ENCODE measurements at places on chromosomes 5 and 9.

GRCh38 chr5:15501091-15501791 is 1.3 kb downstream of the FBXL7 start:
- no peak for DNase-seq

- no peak for DNase-seq
Measured at GRCh38 chr5:94992325-94992724, 292.6 kb downstream of the MCTP1 start.

DNA sequence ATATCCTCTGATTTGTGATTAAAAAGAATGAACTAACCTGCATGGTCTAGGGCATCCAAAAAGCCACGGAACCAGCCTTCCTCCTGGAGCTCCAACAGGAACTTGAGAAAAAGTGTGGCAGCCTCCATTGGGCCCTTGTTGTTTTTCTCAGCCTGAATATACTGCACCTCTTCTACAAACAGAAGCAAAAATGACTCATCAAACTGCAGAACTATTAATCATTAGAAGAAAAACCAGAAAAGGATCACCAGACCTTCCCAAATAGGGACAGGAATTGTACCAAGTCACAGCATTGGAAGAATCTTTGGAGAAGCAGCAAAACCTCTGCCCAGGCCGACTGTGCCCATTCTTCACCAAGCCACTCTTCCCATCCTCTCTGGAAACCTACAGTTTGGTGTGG is 25.2 kb downstream of the RIGI start:
- DNase-seq: no peak

- no peak for DNase-seq
Measured at GRCh38 chr9:27701587-27701986, 128.3 kb upstream of the C9orf72 start.

- no peak for DNase-seq
Measured at GRCh38 chr5:979100-979817, 29.3 kb upstream of the NKD2 start.

- DNase-seq: no peak
Measured at GRCh38 chr9:20684875-20685696, 1.0 kb downstream of the FOCAD start.

- DNase-seq: no peak
Measured at GRCh38 chr9:79129865-79130480, 441.8 kb upstream of the TLE4 start.

GRCh38 chr9:33510262-33511183 is 13.5 kb upstream of the ANKRD18B start:
- peak; percentile 19 for DNase-seq

GRCh38 chr5:149605998-149606724 is 24.9 kb downstream of the ARHGEF37 start:
- peak; percentile 62 for DNase-seq

GRCh38 chr9:113317777-113318176 is 14.6 kb upstream of the RNF183 start:
- DNase-seq: no peak

DNA sequence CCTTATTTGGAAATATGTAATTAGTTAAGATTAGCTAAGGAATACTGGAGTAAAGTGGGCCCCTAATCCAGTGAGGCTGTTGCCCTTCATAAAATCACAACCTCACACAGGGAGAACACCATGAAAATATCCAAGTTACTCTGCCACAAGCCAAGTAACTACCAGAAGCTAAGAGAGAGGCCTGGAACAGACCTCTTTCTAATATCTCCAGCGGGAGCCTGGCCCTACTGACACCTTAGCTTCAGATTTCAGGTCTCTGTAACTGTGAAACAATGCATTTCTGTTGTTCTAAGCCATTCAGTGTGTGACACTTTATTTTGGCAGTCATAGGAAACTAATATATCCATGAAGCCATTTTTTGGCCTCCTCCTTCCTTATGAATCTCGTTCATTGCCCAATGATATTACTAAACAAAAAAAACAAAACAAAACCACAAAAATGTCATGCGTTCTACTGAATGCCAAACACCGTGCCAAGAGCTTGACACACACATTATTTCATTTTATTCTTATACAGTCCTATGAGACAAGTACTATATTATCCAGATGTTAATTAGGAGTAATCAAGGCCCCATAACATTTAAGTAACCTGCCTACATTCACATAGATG is 699.0 kb downstream of the MAT2B start:
- no peak for DNase-seq

DNA sequence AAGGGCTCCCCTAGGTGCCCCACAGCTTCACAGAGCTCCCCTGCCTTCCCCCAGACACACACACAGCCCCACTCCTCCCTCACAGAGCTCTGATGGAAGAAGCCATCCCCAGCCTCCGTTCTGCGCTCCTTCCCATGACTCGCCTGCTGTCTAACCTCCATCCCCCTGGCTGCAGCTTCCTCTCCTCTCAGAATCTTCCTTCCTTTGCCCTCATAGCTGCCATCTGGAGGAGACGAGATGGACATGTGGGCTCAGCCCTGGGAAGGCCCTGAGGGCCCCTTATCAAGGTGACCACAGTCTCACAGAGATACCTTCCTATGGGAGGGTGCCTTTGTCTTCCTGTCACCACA is 94.3 kb downstream of the PCDH1 start:
- no peak for DNase-seq

GRCh38 chr5:170225326-170226128 is 7.3 kb upstream of the C5orf58 start:
- peak; percentile 57 for DNase-seq

DNA sequence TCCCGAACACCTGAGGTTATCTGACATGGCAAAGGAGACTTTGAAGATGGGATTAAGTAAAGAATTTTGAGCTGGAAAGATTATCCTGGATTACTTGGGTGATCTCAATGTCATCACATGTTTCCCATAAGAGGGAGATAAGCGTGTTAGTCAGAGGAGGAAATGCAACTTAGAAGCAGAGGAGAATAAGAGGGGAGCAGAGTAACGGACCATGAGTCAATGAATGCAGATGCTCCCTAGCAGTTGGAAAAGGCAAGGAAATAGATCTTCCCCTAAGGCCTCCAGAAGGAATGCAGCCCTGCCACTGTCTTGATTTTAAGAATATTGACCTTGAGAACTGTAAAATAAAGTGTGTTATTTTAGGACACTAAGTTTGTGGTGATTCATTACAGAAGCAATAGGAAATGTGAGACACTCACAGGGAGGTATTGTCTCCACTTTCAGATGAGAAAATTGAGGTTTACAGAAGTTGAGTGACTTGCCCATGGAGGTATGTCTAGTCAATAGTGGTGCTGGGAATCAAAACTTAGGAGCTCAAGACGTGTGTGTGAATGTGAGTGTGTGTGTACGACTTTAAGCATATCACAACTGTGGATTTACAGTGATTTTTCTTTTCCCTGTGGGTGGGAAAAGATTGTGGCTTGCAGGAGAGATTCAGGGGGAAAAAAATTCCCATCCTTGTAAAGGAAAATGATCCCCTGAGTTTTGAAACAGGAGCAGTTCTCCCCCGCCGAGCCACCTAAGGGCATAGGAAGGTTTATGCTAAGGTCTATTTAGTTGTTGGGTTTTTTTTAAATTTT is 125.3 kb downstream of the TRIM32 start:
- DNase-seq: no peak

GRCh38 chr9:95073042-95073607 is 244.4 kb downstream of the FANCC start:
- no peak for DNase-seq

- DNase-seq: no peak
Measured at GRCh38 chr5:96546120-96546519, 113.1 kb upstream of the PCSK1 start.

DNA sequence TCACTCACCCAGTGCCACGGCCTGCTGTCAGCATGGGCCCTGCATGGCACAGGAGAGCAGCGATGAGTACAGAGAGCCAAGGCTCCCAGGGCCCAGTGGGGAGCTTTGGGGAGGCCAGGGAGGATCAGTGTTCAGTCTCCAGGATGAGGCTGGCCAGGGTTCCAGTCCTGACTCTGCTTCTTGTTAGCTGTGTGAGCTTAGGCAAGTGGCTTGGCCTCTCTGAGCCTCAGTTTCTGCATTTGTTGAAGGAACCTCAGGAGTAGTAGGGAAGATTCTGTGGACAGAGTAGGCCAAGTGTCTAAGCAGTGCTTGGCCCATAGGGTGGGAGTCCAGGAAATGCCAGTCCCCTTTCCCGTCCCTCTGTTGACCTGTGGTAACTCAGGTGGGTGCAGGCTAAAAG is 39.5 kb downstream of the ERGIC1 start:
- DNase-seq: no peak

- DNase-seq: no peak
Measured at GRCh38 chr9:131334629-131335367, 45.3 kb downstream of the PLPP7 start.

GRCh38 chr5:163165277-163165676 is 272.1 kb upstream of the CCNG1 start:
- no peak for DNase-seq

GRCh38 chr9:120252248-120252647 is 327.7 kb downstream of the CDK5RAP2 start:
- DNase-seq: no peak

GRCh38 chr5:54520438-54520846 is 2.9 kb downstream of the SNX18 start:
- no peak for DNase-seq

GRCh38 chr5:116765441-116765840 is 190.8 kb upstream of the SEMA6A start:
- DNase-seq: no peak

- no peak for DNase-seq
Measured at GRCh38 chr5:75016896-75017295, 35.5 kb downstream of the GCNT4 start.

DNA sequence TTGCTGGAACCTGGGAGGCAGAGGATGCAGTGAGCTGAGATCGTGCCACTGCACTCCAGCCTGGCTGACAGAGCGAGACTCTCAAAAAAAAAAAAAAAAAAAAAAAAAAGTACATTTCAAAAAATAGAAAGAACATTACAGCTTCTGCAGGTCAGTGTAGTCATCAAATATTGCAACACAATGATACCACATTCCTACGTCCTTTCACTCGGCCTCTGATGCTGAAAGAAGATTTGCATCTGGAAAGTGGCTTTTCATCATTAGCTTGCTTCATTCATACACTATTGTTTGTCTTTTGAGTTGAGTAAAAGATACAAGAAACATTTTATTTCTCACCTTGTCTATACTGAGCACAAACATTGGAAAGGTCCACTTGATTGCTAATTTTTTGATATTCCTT is 59.6 kb upstream of the CPLANE1 start:
- no peak for DNase-seq

DNA sequence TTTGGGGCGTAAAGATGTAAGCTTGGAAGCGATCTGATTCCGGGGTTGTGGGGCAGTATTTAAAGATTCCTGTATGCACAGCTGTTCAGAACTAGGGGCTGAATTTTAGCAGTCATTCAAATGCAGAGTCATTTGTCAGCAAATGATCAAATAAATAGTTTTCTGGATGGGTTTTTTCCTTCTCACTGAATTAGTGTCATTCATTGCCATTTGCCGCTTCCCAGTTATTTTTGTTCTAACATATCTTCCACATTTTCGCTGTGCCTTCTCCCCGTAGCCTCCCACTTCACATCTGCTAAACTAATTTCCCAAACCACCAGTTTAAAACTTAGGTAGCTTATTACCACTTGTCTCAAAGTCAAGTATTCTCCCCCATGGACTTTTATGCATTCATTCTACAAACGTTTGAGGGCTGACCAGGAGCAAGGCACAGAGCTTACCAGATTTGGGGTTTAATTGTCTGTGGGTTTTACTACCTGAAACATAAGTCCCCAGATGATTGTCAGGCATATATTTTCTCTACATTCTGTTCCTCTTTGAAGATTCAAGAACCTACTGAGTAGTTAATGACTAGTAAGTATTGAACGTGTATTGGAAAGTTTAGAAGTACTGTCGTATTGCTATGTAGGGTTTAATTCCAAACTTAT is 41.3 kb upstream of the CKMT2 start:
- no peak for DNase-seq

GRCh38 chr5:32233696-32234447 is 59.8 kb upstream of the GOLPH3 start:
- no peak for DNase-seq

DNA sequence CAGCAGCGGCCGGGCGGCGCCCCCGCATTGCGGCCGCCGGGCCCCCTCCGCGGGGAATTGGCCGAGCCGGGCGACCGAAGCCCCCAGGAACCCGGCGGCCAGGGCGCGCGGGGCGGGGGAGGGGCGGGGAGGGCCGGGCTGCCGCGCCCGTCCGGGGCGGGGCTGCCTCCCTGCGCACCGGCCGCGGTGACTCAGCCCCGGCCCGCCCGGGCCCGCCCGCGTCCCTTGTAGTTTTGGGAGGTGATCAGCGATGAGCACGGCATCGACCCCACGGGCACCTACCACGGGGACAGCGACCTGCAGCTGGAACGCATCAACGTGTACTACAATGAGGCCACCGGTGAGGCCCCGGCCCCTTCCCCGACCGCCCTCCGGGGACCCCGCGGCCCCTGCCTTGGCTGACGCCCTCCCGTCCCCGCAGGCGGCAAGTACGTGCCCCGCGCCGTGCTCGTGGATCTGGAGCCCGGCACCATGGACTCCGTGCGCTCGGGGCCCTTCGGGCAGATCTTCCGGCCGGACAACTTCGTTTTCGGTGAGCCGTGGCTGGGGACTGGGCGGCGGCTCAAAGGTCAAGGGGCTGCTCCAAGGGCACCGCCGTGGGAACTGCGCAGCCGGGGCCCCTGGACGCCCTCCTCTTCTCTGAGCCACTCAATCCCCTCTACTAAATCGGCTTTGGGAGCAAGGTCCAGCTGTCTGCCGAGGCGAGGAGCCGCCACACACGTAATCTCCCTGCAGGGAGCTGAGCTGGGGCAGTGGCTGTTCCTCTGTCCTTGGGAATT is 592 bp downstream of the TUBB4B start:
- DNase-seq: no peak

DNA sequence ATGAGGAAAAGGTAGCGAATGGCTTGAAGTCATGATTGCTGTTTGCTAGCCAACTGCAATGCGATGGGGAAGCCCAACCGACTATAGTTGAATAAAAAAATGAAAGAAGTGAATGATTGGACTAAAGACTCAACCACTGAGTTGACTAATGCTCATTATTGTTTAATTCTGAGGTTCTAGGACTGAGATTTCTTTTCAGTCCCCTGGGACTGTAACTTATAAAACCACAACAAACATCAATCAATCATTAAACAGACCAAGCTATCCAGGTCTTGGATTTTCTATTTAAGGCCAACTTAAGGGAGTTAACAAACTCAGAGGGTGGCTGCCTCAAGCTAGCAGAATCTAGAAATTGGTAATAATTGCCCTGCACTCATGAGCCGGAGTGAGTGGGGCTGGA is 154.2 kb downstream of the DOCK2 start:
- DNase-seq: no peak

DNA sequence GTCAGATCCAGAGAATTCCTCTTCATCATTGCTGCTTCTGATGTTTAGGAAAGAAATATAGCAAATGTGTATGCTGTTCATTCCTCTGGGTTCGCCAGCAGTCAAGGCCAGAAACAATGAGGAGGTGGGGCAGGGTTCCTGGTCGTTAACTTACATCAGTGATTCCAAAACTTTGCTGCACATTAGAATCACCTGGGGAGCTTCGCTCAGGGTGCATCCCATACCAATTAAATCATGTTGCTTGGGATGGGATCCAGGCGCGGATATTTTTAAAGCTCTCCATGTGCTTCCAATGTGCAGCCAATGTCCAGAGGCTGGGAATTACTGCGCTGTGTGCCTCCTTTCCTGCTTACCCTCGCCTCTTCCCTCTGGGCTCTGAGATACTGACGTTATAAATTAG is 227.9 kb upstream of the KLF9 start:
- no peak for DNase-seq

- no peak for DNase-seq
Measured at GRCh38 chr9:23752859-23753258, 73.2 kb downstream of the ELAVL2 start.

- DNase-seq: no peak
Measured at GRCh38 chr9:70581955-70582350, 167.5 kb upstream of the KLF9 start.

GRCh38 chr5:20486826-20487225 is 498.8 kb upstream of the CDH18 start:
- no peak for DNase-seq

All from GM19239 (cell line).